ENCODE measurements at places on chromosomes 12 and 14.

DNA sequence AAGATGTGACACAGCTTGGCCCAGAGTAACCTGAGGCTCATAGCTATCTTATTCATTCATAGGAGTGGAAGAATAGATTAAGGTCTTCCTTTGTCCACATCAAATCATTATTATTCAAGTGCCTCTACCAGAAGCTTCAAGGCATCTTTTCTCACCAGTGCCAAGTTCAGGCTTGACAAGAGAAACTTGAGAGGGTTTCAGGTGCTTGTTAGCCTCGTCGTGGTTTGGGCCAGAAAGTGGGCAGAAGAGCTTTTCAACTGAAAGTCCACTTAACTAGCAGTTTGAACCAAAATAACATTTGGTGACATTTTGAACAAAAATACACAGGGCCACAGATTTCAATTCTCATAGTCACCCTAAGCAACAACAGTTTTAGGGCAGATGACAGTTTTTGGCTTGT lies 1184.2 kb downstream of the FLRT2 start:
- no peak for DNase-seq

GRCh38 chr14:64758691-64759554 lies 54.7 kb downstream of the PLEKHG3 start:
- DNase-seq = no peak

- no peak for DNase-seq
Observed at GRCh38 chr12:17097674-17098073, 491.7 kb upstream of the LMO3 start.

DNA sequence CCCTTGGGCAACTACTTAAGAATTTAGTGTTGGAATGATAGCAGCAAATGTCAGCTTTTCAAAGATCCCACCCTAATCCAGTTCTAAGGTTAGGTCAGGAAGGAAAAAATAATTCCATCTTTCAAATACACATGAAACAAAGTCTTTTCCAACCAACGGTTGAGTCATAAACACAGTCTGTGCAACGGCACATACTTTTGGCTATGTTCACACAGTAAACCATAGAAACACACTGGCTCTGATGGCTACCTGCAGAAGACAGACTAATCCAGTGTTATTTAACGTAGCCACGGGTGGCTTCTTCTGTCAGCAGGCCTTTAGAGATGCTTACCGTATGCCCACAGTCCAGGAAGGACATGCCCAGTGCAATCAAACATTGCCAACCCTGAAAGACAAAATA lies 35.7 kb downstream of the HIGD1C start:
- no peak for DNase-seq

DNA sequence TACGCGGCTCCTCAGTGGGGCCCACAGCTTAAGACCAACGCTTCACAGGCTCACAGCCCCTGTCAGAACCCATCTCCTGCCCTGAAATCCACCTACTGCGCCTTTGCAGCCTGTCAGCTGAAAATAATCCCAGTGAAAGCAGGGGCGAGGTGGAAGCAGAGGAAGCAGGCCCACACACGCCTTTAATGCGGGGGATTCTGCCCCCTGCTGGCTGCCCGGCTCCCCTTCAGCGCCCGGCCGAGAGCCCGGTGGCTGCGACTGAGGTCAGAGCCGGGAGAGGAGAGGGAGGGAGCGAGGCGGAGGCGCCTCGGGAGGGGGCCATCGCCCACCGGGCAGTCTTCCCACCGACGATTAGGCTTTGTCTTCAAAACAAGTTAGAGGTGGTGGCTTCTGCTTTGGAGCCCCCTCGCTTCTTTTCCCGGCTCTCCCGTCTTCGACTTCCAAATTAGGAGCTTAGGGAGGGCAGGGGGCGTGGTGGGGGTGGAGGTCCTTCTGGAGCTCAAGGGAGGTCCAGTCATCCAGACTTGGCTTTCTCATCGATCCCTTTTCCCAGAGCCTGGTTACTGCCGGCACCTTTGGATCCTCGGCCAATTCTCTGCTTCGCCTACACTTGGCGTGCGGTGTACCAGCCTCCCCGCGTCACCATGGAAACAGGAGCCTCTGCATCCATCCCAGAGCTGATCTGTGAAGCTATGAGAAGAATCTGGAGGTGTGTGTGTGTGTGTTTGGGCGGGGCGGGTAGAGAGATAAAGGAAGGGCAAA lies 25.2 kb upstream of the RND1 start:
- peak; percentile 58 for DNase-seq

DNA sequence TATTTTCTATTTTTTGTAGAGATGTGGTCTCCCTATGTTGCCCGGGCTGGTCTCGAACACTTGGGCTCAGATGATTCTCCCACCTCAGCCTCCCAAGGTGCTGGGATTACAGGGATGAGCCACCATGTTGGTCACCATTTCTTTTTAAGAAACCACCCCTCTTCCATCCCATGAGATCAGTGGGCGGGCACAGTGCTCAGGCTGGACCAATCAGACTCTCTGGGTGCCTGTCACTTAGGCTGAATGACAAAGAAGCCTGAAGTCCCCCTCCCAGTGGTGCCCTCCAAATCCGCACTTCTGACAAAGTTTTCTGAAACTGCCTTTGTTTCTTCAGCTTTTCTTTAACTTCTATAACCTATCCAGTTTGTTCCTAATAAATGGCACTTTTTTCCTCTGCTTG lies 48.2 kb downstream of the CALM1 start:
- no peak for DNase-seq

DNA sequence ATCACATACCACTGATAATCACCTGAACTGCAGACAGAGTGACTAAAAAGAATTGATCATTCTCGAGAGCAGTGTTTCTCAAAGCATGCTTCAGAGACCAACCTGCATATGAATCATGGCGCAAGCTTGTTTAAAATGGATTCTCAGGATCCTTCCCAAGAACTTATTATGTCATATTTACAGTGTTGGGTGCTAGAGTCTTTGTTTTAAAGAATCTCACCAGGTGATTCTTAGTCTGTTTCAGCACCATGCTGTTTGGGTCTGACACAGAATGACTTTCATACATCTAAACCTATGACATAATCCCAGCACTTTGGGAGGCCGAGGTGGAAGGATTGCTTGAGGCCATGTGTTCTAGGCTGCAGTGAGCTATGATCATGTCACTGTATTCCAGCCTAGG lies 31.3 kb upstream of the SSPN start:
- DNase-seq = no peak

DNA sequence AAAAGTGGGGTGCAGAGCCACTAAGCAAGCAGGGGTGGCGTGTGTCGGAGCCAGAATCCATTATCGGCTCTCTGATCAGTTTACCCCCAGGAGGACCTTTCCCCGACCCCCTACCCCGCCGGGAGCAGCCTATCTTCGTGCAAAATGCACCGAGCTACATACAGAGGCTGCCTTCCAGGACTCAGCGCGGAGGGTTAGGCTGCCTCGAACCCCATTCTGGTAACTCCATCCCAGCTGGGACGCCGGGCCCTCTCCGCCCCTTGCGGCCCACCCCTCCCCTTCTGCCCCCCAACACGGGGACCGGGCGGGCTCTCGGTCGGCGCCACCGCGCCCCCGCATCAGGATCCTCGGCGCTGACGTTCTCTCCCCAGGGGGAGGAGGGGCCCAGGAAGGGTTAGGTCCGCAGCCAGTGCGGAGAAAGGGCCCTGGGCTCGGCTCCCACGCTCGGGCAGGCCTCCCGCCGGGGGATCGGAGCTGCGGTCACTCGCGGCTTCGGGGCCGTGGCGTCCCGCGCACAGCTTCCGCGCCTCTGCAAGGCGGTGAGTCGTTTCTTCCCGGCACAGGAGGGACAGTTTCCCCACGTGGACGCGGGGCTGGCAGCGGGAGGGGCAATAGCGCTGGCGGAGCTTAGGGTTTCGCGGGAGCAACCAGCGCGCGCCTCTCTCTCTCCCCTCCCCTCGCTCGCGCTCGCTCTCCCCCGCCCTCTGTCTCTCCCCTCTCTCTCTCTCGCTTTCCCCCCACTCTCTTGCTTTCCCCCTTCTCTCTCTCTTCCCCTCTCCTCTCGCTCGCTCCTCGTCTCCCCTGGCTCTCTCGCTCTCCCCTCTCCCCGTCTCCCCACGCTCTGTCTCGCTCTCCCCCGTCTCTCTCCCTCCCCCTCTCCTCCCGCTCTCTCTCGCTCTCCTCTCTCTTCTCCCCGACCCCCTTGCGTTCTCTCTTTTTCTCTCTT lies 12.5 kb upstream of the MAP3K9 start:
- peak; percentile 42 for DNase-seq

- no peak for DNase-seq
Observed at GRCh38 chr12:116336542-116337065, 59.1 kb upstream of the MED13L start.

- no peak for DNase-seq
Observed at GRCh38 chr12:95774311-95775045, 16.1 kb downstream of the NTN4 start.

DNA sequence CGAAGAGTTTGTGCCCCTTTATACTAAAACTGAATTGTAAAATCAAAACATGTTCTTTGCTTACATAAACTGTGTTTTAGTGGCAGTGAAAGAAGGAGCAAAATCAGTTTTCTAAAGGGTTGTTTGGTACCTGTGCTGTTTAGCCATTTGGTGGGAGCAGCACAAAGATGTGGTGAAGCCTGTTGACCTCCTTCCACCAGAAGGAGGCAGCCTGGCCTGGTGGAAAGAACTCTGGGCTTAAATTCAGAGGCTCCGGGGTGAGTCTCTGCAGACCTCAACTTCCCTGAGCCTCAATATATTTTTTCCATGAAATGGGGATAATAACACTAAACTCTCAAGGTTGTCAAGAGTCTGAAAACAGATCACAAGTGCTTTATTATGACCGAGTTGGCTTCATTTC lies 502.5 kb downstream of the VRK1 start:
- no peak for DNase-seq

- DNase-seq = no peak
Observed at GRCh38 chr12:53222170-53222721, 9.8 kb downstream of the RARG start.

GRCh38 chr12:106247674-106248311 lies at the start of gene CKAP4:
Gene CKAP4, minus strand, starts transcription at chr12:106248020. Its CDS starts 169 bp downstream, at chr12:106247851.
- no peak for DNase-seq

DNA sequence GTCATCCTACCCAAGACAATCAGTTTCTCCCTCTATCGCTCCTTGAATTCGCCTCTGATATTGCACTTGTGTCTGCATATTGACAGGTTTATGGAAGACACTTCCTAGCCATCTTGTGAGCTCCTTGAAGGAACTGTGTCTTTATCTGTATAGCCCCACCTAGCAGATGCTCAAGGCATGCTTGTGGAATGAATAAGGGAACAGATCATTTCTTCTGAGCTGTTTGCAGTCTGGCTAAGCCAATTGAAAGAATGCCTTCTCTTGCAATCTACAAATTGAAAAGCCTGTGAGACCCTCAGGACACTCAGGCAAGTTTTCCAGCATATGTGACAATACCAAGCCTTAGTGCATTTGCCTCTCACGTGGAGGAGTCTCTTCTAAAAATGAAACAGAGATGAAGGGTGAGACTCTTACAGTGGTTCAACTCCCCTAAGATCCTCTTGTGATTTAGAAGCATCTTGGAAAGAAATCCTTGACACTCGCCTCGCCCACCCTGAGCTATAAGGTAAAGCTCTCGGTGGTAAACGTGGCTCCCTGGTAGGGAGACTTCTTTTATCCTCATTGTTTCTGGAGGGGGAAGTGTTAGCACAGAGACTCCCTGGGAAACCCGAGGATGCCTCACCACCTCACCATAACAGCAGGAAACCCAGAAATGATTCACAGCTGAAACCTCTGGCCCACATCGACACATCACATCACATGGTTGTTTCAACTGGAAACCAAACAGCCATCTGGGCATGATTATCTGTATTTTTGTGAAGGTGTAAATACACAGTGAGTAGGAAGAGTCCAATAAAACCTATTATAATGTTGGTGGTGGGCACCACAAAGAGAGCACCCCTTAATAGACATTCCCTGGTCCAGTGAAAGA lies 112.3 kb upstream of the BCL2L14 start:
- DNase-seq = peak; percentile 43

GRCh38 chr12:54229624-54230212 lies 40.9 kb upstream of the SMUG1 start:
- DNase-seq = no peak

- DNase-seq = no peak
Observed at GRCh38 chr12:46629331-46630229, 196.2 kb downstream of the SLC38A4 start.

GRCh38 chr14:68506645-68507419 lies 286.0 kb downstream of the ZFP36L1 start:
- DNase-seq = no peak

DNA sequence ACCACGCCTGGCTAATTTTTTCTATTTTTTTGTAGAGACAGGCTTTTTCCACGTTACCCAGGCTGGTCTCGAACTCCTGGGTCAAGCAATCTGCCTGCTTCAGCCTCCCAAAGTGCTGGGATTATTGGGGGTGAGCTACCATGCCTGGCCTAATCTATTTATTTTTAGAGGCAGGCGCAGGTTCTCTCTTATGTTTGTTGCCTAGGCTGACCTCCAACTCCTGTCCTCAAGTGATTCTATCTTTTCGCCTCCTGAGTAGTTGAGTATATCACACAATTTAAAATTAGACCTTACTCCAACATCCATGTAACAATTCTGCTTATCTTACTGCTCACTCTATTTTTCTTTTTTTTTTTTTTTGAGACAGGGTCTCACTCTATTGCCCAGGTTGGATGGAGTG lies 6.8 kb upstream of the ACRBP start:
- DNase-seq = no peak

DNA sequence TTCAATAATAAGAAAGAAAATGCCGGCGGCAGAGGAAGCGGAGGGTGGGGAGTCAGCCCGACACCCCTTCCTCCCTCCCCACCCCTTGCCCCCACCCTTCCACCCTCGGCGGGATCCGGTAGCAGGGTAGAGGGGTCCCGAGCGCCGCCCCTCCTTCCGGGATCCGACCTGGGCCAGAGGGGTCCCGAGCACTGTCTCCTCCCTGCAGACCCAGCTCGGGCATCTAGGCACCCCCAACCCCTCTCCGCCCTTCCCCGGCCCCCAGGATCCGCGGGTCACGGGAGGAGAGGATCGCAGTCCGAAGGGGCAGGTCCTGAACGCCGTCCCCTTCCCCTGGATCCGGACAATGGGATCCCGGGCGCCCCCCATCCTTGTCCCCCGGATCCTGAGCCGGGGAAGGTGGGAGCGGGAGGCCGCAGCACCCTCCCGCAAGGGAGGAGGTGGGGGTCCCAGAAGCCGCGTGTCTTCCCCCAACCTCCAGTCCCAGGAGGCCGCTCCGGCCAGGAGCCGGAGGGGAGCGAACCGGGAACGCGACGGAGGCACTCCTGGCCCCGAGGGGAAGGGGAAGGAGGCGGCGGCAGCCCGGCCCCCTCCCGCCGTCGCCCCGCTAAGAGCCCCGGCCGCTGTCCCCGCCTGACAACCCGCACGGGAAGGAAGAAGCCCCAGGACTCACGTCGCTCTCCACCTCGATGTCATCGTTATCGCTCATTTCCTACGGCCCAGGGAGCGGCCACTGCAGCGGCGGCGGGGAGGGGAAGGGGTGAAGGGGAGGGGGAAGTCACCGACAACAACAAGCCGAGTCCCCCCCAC lies 481 bp downstream of the MAX start:
- DNase-seq = peak; percentile 8
